NCI-H146 (cell line): ENCODE measurements at places on chromosomes 3 and 15.
A peak's percentile ranks its signal among the peaks of the same experiment; 100 is the strongest.

- no peak for DNase-seq
Measured at GRCh38 chr15:32994810-32995424, 199.6 kb downstream of the FMN1 start.

- no peak for DNase-seq
Measured at GRCh38 chr3:175266478-175266877, 407.3 kb downstream of the NAALADL2 start.

GRCh38 chr3:55487381-55488241 is 505 bp upstream of the WNT5A start:
- peak; percentile 54 for DNase-seq

DNA sequence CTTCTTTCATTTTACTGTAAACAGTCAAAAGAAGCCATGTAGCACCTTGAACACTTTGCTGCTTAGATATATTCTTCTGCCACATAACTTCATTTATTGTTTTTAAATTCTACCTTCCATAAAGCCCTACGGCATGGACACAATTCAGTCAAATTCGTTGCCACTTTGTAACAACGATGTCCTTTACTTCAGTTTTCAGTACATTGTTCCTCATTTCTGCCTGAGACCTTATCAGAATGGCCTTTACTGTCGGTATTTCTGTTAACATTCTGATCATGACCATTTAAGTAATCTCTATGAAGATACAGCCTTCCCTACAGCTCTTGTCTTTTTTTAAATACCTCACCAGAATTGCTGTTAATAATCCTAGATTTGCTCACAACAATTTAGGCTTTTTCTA is 466.9 kb downstream of the NAALADL2 start:
- no peak for DNase-seq

GRCh38 chr15:68348606-68349005 is 71.1 kb downstream of the FEM1B start:
- no peak for DNase-seq

GRCh38 chr3:146218880-146219866 is 31.7 kb downstream of the PLSCR4 start:
- DNase-seq: peak; percentile 29

DNA sequence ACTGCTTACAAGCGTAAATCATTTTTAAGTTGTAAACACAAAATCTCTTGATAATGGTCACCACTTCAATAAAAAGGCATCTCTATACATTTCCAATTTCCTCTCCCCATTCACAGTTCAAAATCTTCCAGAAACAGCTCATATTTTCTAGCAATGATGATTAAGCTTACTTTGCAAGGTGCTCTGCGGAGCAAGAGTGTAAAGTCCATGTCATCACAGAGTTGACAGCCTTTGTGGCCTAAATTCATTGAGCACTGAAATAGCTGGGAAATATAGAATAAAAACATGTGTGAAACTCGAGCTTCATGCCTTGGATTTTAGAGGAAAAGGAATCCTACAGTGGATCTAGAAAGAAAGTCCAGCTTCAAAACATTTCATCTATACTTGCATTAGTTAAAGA is 41.8 kb upstream of the ARPP21 start:
- DNase-seq: no peak

GRCh38 chr3:32373276-32373675 is 18.4 kb upstream of the CMTM7 start:
- peak; percentile 52 for DNase-seq

DNA sequence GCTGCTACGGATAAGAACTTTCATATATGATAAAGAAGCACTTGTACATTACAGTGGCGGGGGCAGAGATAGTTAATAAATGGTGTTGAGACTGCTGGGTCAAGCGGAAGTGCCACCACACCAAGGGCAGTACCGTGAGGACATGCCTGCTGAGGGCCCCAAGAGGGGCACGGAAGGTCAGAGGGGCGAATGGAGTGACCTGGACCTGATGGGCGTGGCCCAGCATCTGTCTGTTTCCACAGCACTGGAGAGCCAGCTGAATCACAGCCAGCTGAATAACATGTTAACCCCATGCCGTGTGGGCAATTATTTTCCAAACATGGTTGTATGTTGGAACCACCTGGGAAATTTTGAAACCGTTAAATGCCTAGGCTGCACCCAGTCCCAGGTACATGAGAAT is 37.2 kb downstream of the ANKDD1A start:
- no peak for DNase-seq

- peak; percentile 33 for DNase-seq
Measured at GRCh38 chr15:68154923-68155559, 50.1 kb downstream of the CALML4 start.

- no peak for DNase-seq
Measured at GRCh38 chr3:27613846-27614500, 108.2 kb downstream of the EOMES start.

DNA sequence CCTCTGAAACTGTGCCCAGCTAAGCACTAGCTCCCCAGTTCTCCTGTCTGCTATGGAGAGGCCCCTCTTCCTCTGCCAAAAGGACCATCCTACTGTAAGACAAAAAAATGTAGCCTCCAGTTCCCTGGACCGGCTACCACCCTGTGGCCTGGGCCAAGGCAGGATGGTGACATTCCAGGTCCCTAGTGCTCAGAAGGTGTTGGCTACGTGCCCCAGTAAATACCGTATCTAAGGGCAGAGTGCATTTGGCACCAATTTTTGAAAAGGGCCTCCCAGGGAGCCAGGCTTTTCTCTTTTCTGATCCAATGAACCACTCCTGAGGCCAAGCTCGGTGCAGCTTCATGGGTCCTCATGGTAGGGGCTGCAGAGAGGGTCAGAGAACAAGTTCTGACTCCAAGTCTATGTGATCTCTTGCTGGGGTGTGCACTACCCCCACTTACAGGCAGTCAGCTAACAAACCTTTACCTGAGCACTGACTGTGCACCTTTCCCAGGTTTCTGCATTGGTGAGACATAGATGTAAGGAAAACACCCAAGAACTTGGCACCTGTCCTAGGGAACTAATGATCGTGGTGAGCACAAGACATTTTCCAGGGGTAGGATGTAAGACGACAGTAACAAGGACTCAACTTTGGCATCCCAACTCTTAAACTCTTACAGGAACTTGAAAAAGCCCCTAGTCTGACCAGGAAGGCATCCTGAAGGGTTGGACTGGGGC is 32.6 kb downstream of the TLE3 start:
- DNase-seq: no peak

DNA sequence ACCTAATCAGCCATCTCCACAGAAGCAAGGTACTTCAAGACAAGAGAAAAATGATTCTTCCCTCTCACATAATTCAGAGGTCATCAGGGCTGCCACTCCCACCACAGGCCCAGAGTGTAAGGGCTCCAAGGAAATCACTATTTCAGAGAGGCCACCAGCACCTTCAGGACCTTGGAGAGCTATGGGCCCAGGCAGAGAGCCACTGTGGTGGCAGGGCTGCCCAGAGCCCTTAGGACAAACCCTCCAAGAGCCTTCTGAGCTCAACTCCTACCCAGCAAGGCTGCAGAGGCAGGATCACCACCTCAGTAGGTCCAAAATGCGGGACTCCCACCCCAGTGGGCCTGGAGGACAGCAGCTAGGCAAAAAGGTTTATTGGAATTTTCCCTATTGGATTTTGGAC is 17.9 kb upstream of the FAN1 start:
- DNase-seq: no peak
